T-cell (primary cell): ENCODE measurements at places on chromosomes 6 and 20. TPM values are rescaled to one million over a fixed set of nuclear protein-coding genes. Genes with fewer than 3 reads are reported as not detected.
A peak's percentile ranks its signal among the peaks of the same experiment; 100 is the strongest.

DNA sequence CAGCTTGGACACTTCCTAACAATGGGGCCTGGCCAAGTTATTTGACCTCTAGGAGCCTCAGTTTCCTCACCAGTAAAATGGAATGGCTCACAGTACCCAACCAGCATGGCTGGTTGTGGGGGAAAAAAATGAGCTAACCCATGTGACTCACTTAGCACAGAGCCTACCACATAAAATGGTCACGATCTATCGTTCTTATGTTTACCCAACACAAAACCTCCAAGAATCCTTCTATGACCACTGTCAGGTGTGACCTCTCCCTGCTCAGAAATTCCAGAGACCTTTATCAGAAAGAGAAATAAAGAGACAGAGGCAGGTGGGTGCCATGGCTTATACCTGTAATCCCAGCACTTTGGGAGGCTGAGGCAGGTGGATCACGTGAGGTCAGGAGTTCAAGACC, 39.4 kb downstream of the BPIFB1 start:
- DNase-seq: no peak

GRCh38 chr6:92496527-92496926, 922.8 kb downstream of the EPHA7 start:
- DNase-seq: no peak

DNA sequence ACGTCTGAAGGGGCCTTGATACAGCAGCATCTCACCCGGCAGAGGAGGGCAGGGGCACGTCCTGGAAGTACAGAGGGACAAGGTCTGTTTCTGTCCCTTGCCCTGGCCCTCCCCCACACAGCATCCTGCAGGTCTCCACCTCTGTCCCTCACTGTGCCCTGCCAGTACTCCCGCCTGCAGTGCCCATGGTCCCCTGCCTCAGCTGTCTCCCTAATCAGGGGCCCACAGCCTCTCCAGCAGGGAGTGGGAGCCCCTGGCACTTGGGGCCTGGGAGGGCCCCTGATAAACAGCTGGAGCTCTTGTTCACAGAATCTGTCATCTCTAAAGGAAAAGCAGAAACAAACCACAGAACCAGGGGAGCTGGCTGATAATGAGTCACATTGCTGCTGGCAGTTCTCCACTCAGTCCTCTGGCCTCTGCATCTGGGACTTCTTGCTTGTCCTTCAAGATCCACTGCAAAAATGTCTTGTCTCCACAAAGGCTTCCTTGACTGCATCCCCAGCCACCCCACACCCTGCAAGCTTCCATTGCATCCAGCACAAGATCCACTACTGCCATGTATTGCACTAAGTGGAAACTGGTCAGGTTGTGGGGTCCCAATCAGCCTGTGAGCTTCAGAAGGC, 33.2 kb upstream of the TAF8 start:
- peak; percentile 28 for DNase-seq

DNA sequence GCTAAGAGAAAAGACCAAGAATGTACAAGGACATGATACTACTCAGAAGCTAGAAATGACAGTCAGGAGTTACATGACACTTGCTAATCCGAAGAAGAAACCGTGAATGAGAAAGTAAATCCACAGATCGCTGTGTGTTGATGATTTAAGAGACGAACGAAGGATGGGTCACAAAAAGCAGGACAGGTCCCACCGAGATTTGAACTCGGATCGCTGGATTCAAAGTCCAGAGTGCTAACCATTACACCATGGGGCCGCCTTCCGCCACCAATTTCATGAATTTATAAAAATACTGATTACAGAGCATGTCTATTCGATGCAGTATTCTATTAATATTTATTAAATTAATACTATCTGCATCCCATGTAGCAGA, 54.0 kb upstream of the BTN3A2 start:
- DNase-seq: no peak

GRCh38 chr20:9837634-9838033, 1.2 kb downstream of the PAK5 start:
- no peak for DNase-seq

GRCh38 chr6:77548662-77549366, 85.5 kb upstream of the HTR1B start:
- DNase-seq: no peak

DNA sequence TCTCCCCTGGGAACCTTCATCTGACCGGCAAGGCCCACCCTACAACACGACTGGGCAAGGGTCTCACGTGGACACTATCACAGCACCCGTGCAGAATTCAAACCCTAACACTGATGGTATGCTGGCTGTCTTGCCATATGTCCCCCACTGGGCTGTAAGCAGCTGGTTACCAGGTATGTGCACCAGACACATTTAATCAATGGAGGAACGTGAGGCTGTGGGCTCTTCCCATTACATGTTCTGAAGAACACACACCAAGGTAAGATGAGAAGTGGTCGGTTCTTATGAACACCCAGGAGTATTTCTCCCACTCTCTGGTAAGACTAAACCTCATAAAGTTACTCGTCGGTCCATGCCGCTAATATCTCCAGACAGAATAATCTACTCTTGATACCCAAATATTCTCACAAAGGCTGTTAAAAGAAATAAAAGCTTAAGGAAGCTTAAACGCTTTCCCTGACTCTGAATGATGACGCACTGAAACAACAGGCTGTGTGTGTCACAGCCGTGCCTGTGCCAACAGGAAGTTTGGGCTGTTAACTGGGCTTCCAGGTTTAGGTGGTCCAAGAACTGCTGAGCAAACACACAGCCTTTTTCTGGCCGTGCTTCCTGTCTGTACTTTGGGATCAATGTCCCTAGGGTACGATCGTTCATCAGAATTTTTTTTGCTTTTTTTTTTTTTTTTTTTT, 75.3 kb downstream of the SLC23A2 start:
- no peak for DNase-seq

GRCh38 chr20:19911810-19912382, 105.3 kb upstream of the NAA20 start:
- no peak for DNase-seq

GRCh38 chr6:38183856-38184584, 364.5 kb downstream of the ZFAND3 start:
- no peak for DNase-seq

- DNase-seq: no peak
Observed at GRCh38 chr6:14584450-14584849, 466.9 kb downstream of the CD83 start.

- no peak for DNase-seq
Observed at GRCh38 chr6:116047173-116047933, 13.3 kb downstream of the FRK start.

DNA sequence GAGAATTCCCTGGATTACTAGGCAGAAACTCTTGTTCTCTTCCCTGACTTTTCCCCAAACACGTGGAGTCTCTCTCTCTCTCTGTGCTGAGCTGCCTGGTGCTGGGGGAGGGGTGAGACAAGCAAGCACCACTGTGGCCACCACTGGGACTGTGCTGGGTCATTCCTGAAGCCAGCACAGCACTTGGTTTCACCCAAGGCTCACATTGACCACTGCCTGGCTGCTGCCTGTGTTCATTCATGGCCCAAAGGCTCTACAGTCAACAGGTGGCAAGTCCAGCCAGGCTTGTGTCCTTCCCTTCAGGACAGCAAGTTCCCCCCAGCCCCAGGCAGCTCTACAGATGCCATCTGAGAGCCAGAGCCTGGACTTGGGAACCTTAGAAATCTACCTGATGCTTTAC, 92.2 kb downstream of the CTNNBL1 start:
- no peak for DNase-seq

DNA sequence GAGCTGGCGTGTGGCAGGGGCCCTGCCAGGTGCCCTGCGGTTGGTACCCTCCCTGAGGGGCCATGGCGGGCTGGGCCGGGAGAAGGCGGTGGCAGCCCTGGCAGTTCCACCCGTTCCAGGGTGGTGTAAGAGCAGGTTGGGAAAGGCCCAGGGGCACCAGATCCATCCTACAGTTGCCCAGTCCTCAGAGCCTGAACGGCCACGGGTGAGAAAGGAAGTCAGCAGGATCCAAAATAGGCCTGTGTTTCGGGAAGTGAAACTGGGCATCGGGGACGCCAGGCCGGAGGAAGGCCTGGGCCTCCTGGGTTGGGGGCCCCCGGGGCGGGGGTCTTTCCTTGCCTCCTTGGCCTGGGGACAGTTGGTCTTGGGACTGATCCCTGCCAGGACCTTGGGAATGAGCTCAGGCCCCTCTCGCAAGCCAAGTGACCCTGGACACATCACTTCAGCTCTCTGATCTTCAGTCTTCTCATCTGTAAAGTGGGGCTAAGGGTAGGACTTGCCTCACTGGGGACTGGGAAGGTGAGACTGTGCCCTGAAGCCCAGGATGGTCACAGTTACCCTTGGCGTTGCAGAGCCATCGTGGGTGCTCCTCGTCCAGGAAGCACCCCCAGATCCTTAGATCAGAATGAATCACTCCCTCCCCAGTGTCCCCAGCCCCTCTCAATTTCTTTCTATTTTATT, 18.1 kb upstream of the NOL4L start:
- DNase-seq: no peak

DNA sequence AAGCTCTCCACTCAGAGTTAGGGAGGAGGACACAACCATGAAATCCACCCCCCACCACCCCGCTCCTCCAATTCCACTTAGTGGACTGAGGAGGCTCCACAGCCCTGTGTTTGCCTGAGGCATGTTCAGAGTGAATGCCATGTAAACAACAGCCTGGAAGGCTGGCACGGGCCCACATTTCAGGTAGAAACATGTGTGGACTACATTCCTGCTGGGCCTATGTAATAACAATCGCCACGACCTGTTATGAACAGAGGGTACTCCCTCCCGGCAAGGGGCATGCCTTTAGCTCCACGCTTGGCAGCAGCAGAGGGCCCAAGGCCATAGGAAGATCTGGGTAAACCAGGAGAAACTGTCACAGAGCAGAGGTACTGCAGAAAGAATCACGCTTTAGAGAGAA, 65.5 kb downstream of the ISM1 start:
- DNase-seq: no peak

GRCh38 chr20:43183536-43184070, 6.1 kb downstream of the PTPRT start:
- no peak for DNase-seq

- no peak for DNase-seq
Observed at GRCh38 chr20:16479666-16480065, 93.6 kb downstream of the KIF16B start.

DNA sequence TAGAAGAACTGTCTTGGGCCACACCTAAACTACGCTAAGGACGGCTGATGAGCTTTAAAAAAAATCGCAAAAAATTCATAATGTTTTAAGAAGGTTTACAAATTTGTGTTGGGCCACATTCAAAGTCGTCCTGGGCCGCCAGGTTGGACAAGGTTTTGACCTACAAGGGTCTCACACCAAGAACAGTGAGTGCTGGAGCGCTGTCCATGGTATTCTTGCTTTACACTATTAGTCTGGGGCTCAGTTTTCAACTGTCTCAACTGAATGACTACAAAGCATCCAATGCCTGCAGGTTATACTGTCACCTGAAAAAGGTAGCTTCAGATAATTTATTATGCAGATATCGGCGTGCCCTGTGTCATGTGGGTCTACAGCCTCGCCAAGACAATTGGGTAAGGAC, 3.7 kb upstream of the FAXC start:
- no peak for DNase-seq

- DNase-seq: no peak
Observed at GRCh38 chr20:57919049-57919448, 209.2 kb upstream of the PMEPA1 start.

DNA sequence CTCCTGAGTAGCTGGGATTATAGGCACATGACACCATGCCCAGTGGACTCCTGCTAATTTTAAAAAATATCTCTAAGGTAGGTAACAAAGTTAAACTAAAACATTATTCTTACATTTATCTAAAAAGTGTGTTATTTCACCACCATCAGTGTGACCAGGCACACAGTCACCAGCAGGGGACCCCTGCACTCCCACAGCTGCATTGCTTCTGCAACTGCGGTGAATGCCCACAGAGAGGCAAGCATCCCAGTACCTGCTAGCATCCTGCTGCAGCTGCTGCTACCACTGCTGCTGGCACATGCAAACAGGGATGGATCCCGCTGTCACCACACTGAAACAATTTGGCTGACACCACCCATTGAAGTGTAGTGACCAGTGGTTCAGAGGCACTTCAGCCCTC, 21.9 kb upstream of the EPB41L2 start:
- no peak for DNase-seq

DNA sequence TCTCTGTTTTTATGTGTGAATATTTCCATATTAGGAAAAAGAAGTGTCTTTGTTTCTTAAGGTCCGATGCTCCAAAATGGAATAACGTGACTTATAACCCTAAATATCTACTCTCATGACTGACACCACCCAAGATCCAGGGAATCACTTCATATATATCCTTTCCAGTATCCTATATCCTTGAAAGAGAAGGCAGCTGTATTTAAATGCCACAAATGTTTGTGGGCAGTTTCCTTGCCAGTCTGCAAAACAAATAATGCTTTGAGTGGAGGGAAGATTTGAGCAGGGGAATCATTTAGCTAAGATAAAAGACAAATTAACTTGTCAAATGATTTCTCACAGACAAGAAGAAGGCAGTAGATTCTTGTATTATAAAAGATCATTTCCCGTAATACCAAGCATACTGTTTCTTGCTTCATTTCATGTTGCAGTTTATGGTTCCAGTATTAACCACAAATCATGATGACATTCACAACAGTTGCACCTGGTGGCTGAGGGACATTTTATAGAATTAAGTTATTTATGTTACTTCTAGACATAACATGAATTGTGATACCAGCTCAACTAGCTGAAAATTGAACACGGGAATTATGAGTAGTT, 30.0 kb upstream of the FABP7 start:
- DNase-seq: no peak

- no peak for DNase-seq
Observed at GRCh38 chr6:4347877-4348276, 212.5 kb upstream of the ECI2 start.

SMLR1 gene
- not detected for total RNA-seq

VWA7 gene
- 8.0 TPM for total RNA-seq

C20orf144 gene
- total RNA-seq: 0.16 TPM

TRDN gene
- total RNA-seq: not detected

GABRR1 gene
- total RNA-seq: not detected

SULF2 gene
- 1.3 TPM for total RNA-seq

NOX3 gene
- total RNA-seq: not detected

CSE1L gene
- total RNA-seq: 29.3 TPM

SLC17A9 gene
- 7.8 TPM for total RNA-seq

GPR63 gene
- 0.44 TPM for total RNA-seq

BNIP5 gene
- total RNA-seq: not detected

SYNCRIP gene
- 75.3 TPM for total RNA-seq

COL19A1 gene
- 0.55 TPM for total RNA-seq

MMP24 gene
- 0.16 TPM for total RNA-seq

ELOVL2 gene
- total RNA-seq: not detected

KHDC1L gene
- not detected for total RNA-seq

PSORS1C1 gene
- total RNA-seq: not detected
